ENCODE measurements at places on chromosomes 2 and 18.
A peak's percentile ranks its signal among the peaks of the same experiment; 100 is the strongest.

GRCh38 chr2:200353120-200353519 is 46.6 kb downstream of the SPATS2L start:
- no peak for DNase-seq

GRCh38 chr18:69588301-69588700 is 187.6 kb downstream of the DOK6 start:
- no peak for DNase-seq

- peak; percentile 48 for DNase-seq
Observed at GRCh38 chr2:70960833-70961647, 17.4 kb upstream of the ANKRD53 start.

- peak; percentile 35 for DNase-seq
Observed at GRCh38 chr2:46142546-46143428, 154.4 kb upstream of the EPAS1 start.

DNA sequence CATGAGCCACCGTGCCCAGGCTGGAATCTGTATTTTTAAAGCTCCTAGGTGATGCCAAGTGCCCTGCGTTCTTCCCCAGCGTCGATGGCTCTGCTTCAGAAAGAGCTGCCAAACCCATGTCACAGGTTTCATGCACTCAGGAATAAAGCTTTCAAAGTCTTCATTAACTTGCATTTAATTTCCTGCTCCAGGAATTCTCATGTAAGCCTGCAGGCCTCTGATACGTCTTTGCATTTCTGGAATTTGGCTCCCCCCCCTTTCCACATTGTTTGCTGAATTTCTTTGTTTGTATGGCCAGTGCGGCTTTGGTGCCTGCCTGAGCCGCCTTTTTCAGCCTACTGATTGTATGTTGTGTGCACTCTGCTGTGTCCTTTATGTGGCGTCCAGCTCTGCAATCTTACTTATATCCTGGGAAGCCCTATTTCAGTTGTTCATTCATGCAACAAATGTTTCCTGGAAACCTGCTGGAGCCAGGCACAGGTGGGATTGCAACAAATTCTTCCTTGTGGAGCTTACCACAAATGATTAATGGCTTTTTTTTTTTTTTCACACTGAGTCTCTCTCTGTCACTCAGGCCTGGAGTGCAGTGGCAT is 17.9 kb upstream of the OTOF start:
- DNase-seq, result no peak

GRCh38 chr2:177405029-177405692 is 12.6 kb downstream of the AGPS start:
- DNase-seq, result no peak

- peak; percentile 47 for DNase-seq
Observed at GRCh38 chr2:127589841-127590240, 54.4 kb downstream of the MYO7B start.

DNA sequence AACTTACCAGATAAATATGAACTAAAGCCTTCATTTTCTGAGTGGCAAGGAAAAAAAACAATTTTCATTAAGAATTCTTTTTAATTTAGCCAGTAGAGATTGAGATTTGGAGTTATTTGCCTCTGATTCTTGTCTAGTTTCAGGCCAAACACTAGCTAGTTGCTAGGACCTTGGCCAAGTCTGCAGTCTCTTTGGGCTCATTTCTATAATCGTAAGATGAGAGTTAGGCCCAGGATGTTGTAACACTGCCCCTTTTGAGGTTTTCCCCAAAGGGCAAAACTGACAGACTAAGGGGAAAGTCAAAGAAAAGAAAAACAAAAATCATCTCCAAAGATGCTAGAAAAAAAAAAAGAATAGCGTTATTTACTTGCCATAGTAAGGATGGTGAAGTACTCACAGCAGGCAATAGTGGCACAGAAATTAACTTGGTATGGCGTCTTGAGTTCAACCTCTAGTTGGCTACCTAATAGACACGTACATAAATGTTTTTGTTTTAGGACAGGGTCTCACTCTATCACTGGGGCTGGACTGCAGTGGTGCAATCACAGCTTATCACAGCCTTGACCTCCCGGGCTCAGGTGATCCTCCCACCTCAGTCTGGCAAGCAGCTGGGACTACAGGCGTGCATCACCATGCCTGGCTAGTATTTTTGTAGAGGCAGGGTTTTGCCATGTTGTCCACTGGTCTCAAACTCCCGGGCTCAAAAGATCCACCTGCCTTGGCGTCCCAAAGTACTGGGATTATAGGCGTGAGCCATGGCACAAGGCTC is 23.0 kb upstream of the ADAM17 start:
- no peak for DNase-seq

DNA sequence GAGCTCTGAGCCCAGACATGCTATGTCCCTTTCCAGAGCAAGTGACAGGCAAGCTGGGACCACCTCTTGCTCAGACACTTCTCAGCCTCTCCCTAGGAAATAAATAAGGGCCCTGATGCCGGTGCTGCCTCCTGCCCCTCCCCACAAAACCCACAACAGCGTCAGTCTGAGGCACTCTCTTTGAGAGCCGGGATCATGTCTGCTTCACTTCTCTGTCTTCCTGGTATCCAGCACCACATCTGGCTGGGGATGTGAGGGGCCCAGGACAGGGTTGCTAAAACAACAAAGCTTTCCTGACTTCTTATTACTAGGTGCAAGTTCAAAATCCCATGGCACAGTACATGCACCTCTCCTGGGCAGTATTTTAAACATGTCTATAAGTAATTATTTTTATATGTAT is 103.9 kb upstream of the GLI2 start:
- no peak for DNase-seq

DNA sequence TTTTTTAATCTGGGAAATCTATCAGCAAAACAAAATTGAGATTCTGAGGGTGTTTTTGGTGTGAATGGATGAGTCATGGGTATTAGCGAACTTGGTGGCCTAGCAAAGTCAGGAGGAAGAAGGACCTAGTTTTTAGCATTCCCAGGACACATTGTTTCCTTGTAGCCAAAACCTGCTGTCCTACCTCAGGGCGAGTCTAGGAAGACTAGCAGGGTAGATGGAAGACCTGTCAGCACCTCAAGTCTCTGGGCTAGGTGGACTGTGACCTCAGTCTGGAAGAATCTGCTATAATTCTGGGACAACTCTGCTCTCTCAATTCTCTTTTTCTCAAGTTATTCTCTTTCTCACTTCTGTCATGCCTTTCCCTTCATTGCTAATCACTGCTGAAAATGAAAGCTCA is 1399.3 kb upstream of the LRRTM1 start:
- DNase-seq, result no peak

DNA sequence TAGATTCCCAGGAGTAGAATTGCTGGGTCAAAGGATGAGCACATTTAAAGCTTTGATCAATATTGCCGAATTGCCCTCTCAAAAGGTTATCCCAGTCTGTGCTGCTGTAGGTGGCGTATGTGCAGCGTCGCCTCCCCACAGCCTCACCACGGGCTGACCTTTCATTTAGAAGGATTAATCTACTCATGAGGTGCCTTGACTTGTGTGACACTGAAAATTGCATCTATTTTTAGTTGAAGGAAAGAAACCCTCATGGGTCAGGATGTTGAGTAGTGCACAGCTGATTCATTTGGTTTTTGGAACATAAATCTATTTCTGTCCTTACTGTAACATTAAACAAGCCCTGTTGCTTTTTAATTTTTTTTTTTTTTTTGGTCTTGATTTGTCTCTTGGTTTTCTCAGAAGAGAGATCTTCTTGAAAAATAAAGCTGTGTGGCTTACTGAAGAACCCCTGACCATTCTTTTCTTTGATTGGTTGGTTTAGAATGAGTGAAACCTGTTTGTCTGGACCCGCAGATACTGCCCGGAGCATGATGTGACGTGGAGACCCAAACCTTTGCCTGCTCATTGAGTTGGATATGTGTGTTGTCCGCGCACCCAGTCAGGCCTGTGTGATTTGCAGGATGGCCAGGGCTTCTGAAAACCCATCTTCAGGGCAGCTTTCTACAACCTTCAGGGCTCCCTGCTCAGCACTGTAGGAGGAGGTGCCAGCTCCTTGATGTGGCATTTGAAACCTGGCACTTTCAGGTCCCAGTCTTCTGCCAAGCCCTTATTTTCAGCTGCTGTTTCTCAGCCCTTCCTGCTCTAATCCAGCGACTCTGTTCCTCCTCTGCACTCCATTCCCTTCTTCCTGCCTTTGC is 61.0 kb downstream of the LPIN1 start:
- peak; percentile 52 for DNase-seq

- DNase-seq, result no peak
Observed at GRCh38 chr2:26325851-26326250, 20.1 kb upstream of the SELENOI start.

DNA sequence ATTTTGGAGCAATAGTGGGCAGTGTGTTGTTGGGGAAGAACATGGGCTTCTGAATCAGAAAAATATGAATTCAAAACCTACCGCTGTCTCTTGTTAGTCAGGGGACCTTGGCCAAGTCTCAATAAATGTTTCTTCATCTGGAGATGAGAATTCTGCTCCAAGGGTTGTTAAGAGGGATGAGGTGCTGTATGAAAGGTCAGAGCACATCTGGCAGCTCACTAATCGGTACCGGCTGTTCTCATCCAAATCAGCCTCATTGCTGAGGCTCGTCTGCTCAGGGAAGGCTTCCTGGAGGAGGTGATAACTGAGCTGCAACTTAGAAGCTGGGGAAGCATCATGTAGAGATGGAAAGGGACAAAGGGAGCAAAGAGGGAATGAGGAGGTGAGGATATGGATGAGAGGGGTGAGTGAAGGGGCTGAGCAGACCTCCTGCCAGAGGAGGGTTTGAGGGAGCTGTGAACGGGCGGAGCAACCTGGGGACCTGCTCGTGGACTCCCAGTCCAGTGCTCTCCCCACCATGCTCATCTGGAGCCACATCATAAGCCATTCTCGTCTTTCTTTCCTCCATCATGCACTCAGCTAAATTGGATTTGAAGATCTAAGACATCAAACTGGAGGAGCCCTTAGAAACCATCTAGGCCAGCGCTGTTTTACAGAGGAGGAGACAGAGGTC is 47.4 kb downstream of the GREB1 start:
- no peak for DNase-seq

GRCh38 chr2:23121968-23122648 is 262.9 kb upstream of the KLHL29 start:
- DNase-seq, result no peak

- no peak for DNase-seq
Observed at GRCh38 chr18:50131591-50131990, 63.4 kb downstream of the MYO5B start.

- no peak for DNase-seq
Observed at GRCh38 chr2:149184991-149185390, 145.4 kb upstream of the LYPD6 start.

GRCh38 chr18:23583071-23583865 is 3.0 kb downstream of the NPC1 start:
- DNase-seq, result no peak

DNA sequence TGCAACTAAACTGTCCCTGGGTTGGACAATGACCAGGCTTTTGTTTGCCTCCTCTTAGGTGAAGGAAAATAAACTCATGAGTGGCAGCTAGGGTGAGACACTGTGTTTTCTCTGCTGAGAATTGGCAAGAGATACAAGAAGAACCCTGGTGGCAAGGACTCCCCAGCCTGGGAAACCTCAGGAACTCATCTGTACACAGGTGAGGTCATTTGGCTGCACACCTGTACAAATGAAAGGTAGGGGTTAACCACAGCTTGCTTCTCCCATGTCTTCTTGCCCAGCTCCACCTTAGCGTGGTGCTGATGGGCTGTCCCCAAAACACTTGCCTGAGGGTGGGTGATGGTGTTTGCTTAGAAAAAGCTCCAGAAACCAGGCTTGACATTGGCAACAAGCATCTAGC is 97.2 kb upstream of the FAM136A start:
- DNase-seq, result no peak

GRCh38 chr2:173199294-173199693 is 123.6 kb downstream of the MAP3K20 start:
- no peak for DNase-seq

DNA sequence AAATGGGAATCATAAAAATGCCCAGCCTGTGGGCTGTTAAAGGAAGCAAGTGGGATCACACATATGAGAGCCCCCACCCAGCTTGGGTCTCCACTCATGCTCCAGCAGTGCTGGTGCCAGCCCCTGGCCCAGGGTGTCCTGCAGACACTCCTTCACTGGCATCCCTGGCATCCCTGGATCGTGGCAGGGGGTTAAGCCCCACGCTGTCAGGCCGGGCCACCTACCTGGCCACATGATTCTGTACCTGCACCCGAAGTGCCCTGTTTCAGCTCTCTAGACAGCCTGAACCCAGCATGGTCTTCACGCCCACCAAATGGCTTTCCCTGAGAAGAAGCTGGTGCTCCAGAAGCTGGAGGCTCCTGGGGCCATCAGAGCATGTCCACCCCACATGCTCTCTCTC is 137.4 kb downstream of the INHBB start:
- no peak for DNase-seq

- DNase-seq, result peak; percentile 56
Observed at GRCh38 chr2:241008711-241009121, 10.3 kb downstream of the SNED1 start.

- no peak for DNase-seq
Observed at GRCh38 chr2:10057231-10058107, 14.1 kb downstream of the KLF11 start.

DNA sequence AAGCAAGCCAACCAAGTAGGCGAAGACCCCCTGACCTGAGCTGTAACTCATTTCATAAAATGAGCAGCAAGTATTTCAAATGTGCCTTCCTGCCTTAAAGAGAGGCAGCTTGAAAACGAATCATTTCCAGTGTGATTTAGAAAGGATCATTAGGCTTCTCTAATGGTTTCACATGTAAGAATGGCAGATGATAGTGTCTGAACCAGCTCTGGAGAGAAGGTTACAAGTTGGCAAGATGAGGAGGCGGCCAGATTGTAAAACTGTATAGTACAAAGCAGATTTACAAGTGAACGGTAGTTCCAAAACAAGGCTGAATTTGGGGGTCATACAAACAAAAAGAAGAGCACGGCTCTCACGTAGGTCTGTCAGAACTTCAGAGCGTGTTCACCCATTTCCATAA is 132.4 kb downstream of the ZNF516 start:
- DNase-seq, result peak; percentile 21

- no peak for DNase-seq
Observed at GRCh38 chr2:36379710-36380448, 24.3 kb downstream of the CRIM1 start.

DNA sequence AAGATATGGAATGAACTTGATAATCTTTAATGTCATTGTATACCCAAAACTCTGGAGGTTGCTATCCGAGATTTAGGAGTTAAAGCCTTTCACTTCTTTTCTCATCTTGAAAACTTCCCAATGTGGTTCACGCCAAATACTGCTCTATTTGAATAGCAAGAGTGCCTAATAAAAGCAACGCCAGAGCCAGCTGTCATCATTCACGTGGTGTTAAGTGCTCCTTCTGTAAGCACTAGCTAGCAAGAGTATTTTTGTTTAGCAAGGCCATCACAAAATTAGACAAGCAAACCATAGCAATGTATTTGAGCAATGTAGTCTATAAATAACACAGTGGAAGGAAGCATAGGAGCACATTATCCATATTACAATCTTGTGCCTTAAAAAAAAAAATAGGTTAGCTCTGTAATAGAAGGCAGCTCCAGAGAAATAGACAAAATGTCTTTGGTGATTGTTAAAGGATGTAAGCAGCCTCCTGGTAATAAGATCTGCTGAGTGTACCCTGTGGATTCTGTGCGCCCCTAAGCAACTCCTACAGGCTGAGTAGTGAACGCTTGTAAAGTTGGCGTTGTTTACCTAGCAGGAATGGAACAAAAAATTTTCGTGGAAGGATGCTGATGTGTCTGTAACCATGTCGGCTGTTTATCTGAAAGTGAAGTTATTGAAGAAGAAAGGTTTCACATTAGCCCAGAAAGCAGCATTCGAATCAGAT is 518.0 kb downstream of the CNTNAP5 start:
- no peak for DNase-seq

GRCh38 chr18:2028986-2029385 is 542.3 kb downstream of the METTL4 start:
- DNase-seq, result no peak
